ENCODE measurements at places on chromosomes 7 and 10.

- no peak for DNase-seq
Observed at GRCh38 chr7:15446722-15447121, 115.1 kb downstream of the AGMO start.

DNA sequence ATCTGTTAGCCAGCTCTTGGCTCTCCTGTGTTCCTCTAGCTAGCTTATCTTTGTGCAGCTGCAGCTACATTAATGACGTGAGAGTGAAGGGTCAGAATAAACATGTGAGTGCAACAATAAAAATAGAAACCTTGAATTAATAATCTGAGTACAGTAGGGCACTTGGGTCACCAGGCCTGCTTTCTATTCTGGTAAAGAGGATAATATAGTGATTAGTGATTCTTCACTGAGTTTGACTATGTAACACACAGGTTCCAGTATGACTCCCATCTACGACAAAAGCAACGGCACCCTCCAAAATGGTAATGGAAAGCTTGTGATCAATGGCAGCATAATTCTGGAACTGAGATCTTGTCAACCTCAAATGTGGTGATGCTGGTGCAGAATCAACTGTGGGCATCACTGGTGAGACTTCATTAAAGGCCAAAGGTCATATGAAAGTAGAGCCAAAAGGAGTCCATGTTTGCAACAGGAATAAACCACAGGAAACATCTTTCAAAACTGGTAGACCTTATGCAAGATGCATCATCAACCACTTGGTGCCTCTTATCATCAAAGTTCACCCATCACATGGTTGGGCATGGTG is 77.6 kb downstream of the NRBF2 start:
- DNase-seq: no peak

GRCh38 chr7:43108255-43109011 is 4.0 kb upstream of the HECW1 start:
- peak; percentile 31 for DNase-seq

DNA sequence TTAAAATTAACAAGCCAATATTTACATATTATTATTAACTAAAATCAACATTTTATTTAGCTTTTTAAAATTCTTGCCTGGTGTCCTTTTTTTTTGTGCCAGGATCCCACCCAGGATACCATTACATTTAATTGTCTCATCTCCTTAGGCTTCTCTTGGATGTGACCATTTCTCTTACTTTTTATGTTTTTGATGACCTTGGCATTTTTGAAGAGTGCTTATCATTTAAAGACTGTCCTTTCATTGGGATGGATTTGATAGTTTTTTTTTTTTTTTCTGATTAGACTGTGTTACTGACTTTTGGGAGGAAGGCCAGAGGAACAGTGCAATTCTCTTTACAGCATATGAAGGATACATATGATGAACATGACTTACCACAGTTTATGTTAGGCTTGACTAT is 181.4 kb upstream of the SMIM30 start:
- no peak for DNase-seq

GRCh38 chr7:112125250-112125649 is 80.9 kb downstream of the DOCK4 start:
- DNase-seq: no peak

- DNase-seq: no peak
Observed at GRCh38 chr7:65462148-65462716, 88.6 kb downstream of the ZNF92 start.

All from GM12878 (cell line).